Cardiac muscle cell (in vitro differentiated cells and primary cell): ENCODE measurements at places on chromosomes 5 and 9.

GRCh38 chr9:128369024-128369706 lies 2.0 kb upstream of the URM1 start:
- DNase-seq: no peak

- DNase-seq: no peak
These were observed 204.8 kb upstream of the MEF2C start for GRCh38 chr5:89087551-89088318.

GRCh38 chr9:82511626-82512025 lies 523.1 kb downstream of the SPATA31D1 start:
- DNase-seq: no peak

GRCh38 chr5:45491368-45491767 lies 204.8 kb downstream of the HCN1 start:
- DNase-seq: no peak

DNA sequence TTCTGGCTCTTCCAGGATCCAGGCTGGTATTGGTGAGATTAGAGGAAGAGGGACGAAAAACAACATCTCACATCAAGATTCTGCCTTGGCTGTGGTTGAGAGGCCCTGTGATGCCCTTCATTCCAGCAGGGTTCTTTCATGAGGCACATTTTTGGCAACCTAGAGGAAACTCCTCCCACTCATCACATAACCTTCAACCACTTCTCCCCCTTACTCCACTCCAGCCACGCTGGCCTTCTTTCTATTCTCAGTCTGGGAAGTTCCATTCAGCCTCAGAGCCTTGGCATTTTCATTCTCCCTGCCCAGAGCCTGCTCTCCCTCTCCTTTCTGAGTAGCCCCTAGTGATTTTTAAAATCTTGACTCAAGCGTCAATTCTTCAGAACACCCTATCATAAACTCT lies 337.5 kb downstream of the ZSWIM6 start:
- no peak for DNase-seq

GRCh38 chr5:148734518-148734917 lies 80.2 kb upstream of the HTR4 start:
- DNase-seq: no peak

- no peak for DNase-seq
These were observed 432.9 kb downstream of the TLE4 start for GRCh38 chr9:80004714-80005113.
